ENCODE measurements at places on chromosomes 4 and X.

GRCh38 chr4:13399257-13399656, 84.9 kb downstream of the RAB28 start:
- no peak for DNase-seq

DNA sequence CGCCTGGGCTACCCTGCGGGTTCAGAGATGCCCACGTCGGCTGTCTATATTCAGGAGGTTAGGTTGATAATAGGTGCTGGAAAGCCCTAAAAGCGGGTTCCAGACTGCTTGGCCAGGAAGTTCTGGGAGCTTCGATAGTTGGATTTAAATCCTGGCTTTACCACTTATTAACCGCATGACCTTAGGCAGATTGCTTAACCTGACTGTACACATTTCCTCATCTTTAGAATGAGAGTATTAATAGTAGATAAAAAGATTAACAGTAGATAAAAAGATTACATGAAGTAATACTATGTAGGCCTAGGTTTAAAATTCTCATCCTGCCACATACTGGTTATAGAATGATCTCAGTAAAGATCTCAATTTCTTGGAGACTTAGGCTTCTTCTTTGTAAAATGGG, 75.0 kb upstream of the ESX1 start:
- no peak for DNase-seq

DNA sequence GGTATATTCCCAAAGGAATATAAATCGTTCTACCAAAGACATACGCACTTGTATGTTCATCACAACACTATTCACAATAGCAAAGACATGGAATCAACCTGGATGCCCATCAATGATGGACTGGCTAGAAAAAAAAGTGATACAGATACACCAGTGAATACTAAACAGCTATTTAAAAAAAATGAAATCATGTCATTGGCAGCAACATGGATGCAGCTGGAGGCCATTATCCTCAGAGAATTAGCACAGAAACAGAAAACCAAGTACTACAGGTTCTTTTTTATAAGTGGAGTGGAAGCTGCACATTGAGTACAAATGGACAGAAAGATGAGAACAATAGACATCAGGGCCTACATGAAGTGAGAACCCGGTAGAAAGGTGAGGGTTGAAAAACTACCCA, 81.4 kb downstream of the ANTXR2 start:
- no peak for DNase-seq

DNA sequence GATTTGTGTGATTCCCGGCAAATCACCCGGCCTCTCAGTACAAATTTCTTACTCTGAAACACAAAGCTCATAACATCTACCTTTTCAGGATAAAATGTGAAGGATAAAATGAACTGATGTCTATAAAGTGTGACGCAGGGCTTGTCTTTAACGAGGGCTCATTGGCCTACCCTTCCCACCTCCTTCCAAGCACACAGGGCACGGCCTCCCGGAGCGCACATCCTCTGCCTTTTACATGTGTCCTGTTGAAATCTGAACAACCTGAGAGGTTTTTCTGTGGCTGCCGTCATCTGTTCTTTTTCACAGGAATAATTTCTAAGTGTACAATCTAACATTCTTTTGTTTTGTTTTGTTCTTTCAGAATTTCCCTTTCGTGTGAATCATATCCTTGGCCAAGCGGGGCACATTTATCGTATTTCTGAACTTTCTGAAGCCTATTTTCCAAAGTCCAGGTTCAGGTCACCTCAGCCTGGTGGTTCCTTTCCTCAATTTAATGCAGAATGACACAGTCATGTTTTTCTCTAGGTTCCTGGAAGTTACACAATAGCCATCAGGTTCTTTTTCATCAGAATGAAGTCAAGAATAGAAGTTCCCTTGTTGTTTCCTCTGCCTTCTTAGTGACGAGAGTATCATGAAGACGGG, 53.1 kb upstream of the SPRY1 start:
- DNase-seq, result no peak

DNA sequence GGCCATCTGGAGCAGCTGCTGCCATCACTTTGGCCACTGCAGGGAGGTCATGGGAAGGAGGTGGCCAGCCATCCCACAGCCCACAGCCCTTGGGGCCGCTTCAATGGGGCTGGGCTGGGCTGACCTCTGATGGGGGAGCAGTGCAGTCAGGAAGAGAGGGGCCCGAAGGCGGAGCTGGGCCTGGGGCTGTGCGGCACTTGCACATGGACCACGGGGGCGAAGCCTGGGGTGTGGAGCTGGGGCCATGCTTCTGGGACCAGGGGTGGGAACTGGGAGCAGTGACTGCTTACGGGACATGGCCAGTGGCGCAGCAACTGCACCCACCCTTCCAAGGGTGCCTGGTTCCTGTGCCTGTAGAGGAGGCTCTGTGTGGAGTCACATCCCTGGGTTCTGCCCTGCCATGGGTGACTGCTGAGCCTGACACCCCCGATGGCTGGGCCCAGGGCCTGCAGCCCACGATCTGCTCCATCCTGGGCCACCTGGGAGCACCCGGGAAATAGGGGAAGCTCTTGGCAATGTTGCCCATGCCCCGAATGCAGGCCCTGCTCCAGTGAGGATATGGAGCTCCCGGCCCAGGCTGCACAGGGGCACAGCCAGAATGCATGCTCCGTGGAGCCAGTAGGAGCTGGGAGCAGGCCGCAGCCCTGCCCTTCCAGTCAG, 22.4 kb upstream of the SULT1B1 start:
- no peak for DNase-seq
